ENCODE measurements at places on chromosomes 4 and X. TPM values are rescaled to one million over a fixed set of nuclear protein-coding genes. Genes with fewer than 3 reads are reported as not detected.

Gene PLXNB3
- total RNA-seq, result 0.54 TPM

- no peak for DNase-seq
Observed at GRCh38 chr4:40525752-40526598, 103.7 kb downstream of the RBM47 start.

DNA sequence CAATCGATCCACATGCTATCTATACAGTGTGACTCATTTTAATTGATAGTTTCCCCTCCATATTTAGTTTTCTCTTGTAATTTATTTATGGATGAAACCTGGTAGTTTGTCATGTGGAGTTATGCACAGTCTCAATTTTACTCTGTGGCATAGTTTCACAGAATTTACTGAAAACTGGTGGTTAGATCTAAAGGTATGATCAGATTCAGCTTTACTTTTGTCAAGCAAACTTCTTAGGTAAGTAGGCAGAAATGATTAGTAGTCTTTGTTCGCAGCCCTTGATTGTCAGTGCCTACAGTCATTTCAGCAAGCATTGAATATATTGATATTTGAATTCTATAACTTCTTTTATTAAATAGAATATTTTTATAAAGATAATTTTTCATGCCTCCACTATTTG, 2.5 kb downstream of the ADD1 start:
- no peak for DNase-seq

DNA sequence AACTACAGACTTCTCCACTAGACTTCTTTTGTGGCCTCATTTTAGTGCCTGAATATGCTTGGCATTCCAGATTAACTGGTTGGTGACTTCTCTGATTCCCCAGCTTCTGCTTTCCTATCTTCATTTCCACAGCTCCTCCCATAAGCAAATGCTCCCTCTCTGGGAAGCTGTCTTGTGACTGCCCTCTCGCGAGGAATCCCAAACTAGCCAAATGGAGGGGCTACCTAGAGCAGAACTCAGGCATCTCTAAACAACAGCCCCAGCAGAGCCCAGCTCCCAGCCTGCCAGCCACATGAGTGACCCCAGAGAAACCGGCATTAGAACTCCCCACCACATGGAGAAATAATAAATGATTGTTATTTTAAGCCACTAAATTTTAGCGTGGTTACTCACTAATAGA, 7.6 kb upstream of the VEGFD start:
- no peak for DNase-seq

DNA sequence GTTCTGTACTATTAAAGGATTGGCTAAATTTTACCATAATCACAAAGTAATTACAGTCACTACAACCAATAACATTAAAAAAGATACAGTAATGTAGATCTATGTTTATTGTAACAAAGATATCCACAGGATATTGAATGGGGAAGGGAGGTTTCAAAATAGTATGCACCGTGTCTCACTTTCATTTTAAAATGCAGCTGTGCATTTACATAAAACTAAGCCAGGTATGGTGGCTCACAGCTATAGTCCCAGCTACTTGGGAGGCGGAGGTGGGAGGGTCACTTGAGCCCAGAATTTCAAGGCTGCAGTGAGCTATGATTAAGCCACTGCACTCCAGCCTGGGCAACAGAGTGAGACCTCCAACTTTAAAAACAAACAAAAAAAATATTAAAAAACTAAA, 8.5 kb downstream of the SRP72 start:
- no peak for DNase-seq

- DNase-seq, result no peak
Observed at GRCh38 chr4:14308229-14308651, 680.7 kb upstream of the BOD1L1 start.

DNA sequence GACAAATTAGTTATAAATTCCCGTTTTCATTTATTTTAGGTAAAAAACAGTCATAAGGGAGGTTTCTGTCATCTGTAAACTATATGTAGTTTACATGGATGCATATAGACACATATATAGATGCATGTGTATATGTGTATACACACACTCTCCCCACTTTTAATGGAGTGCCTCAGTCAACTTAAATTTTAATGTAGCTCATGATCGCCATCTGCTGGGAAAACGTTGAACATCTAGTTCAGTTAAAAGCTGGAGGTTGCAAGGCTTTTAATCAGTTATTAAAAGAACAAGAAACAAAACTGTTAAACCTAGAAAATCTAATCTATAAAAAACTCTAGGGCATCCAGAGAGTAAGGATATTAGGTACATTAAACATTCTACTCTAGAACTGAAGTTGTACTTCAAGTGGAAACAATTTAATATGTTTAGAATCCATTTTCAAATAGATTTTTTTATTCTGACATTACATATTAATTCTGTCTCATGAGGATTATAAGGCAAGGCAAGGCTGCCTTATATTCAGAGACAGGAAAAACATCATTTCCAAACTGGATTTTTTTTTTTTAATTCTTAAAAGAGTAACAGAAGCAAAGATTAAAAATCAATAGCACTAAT, 122.6 kb downstream of the SHISA3 start:
- DNase-seq, result peak; percentile 28

DNA sequence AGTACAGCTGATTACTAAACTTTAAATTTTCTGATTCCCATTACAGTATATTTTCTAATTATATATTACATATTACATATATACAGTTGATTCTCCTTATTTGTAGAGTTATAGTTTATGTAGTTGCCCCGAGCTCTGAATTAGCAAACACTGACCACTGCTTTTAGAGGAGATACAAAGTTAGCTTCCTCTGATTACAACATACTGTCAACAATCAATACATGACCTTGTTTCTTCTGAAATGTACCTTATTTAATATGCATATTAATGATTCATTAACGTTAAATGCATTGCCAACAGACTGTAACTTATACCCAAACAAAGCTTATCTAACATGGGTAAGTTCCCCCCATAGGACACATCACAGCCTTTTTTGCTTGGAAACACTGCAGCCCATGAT, 81.5 kb downstream of the ATP10D start:
- no peak for DNase-seq

Measured in hematopoietic multipotent progenitor cell (in vitro differentiated cells).